GM20000 (cell line): ENCODE measurements at places on chromosomes 12 and 14.

DNA sequence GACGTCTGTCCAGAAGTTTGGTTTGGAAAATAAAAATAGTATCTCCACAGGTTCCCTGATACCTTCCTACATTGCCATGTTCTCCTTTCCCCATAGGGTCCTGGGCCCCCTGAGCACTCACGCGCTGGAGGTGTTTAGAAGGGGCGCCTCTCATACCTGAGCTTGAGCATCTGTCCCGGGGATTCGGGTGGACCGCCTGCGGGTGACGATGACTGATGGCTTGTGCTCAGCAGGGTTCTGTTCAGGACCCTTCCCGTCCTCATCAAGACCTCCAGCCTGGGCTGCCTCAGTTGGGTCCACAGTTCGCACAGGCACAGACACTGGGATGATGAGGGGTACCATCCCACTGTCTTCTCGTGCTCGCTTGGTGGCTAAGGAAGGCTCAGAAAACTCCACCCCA, 22.7 kb upstream of the PNMA1 start:
- no peak for DNase-seq

DNA sequence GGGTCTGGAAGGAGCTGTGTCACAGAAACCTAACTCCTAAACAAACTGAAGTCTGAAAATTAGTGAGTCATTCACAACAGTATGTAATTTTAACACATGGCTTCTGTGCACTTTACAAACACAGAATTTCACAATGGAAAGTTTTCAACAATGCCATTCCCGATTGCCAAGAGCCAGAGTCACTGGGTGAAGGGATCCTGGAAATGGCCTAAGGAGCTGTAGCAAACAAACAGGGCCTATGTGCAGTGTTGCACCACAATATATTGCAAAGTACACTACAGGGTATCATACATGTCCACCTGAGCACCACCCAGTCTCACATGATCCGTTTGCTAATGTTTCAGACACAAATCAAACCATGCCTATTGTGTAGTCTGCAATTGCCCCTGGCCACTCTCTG, 184.7 kb upstream of the OTX2 start:
- DNase-seq: no peak

DNA sequence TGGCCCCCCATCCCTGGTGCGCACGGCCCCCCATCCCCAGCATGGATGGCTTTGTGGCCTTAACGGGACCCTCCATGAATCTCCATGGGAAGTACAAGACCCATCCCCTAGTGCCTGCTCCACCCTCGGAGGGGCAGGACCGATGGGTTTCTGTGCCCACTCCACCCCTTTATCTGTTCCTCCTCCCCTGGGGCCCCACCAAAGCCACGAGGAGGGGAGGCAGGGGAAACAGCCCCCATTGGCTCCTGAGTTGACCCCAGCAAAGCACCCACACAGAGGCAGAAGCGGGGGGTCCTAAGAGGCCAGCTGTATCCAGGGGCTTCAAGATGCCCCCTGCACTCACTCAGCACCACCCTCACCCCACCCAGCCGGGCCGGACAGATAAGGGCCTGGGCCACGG, 36.1 kb upstream of the TMEM179 start:
- DNase-seq: no peak

GRCh38 chr12:12003609-12004008, 67.1 kb upstream of the BCL2L14 start:
- no peak for DNase-seq

- no peak for DNase-seq
Measured at GRCh38 chr12:108816652-108817335, 40.6 kb downstream of the SSH1 start.

GRCh38 chr12:41014643-41015020, 173.5 kb upstream of the PDZRN4 start:
- no peak for DNase-seq

GRCh38 chr12:80778005-80778541, 61.4 kb downstream of the MYF5 start:
- peak; percentile 71 for DNase-seq

DNA sequence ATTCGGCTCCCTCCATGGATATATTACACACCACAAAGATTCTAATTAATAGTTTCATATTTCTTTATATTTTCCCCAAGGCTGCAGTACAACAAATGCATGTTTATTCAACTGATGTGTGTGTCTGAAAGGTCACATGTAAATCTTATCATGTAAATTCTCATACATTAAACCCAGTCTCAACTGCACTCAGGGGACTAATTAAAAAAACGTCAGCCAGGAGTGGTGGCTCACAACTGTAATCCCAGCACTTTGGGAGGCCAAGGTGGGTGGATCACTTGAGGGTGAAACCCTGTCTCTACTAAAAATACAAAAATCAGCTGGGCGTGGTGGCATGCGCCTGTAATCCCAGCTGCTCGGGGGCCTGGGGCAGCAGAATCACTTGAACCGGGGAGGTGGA, 67.8 kb downstream of the MAP3K9 start:
- no peak for DNase-seq

GRCh38 chr12:49008943-49009342, 9.6 kb downstream of the PRKAG1 start:
- no peak for DNase-seq

DNA sequence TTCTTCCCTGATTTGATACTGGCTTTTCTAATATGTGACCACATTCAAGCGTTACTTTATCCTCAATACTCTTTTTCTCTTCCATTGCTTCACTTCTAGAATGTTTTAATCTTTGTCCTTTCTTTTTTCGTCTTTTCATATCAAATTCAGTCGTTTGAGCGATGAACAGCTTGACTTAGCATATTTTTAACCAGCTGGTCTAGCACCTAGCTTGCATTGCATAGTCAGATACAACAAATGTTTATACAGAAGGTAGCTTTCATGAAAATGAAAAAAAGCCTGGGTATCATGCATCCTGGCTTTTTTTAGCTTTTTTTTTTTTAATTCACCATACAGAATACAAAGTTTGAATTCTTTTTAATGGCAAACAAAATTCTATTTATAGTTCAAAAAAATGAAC, 1.2 kb downstream of the SOX5 start:
- DNase-seq: no peak

- no peak for DNase-seq
Measured at GRCh38 chr12:122057769-122058168, 20.8 kb upstream of the MLXIP start.

GRCh38 chr12:112852127-112852526, 54.6 kb upstream of the OAS1 start:
- DNase-seq: no peak

GRCh38 chr14:92144708-92145107, 22.9 kb downstream of the CPSF2 start:
- no peak for DNase-seq

GRCh38 chr14:44168566-44168965, 338.5 kb downstream of the FSCB start:
- DNase-seq: no peak

DNA sequence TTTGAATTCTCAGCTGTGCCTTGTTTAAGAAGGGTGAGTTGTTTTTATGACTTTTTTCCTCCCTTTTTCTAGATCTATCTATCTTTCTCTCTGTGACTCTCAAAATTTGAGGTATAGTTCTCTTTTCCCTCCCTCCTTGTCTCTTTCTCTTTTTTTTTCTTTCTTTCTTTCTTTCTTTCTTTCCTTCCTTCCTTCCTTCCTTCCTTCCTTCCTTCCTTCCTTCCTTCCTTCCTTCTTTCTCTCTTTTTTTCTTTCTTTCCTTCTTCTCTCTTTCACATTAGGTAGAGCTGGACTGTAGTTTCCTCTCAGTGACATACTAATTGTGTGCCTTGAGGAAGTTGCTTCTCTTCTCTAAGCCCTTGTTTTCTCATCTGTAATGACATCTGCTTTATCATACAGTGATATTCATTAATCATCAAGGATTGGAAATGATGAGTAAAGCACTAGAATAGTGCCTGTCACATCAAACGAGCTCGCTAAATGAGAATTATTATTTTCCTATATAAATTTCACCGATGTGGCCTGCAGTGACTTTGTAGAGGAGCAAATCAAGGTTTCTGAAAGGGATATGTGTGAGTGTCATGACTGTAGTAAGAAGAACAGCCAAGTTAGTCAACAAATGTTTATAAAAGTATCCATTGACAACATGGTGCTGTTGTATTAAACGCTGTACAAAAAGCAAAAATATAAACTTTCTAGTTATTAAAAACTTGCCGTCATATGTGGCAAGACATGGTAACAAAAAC, 78.9 kb upstream of the SLC38A2 start:
- DNase-seq: no peak

DNA sequence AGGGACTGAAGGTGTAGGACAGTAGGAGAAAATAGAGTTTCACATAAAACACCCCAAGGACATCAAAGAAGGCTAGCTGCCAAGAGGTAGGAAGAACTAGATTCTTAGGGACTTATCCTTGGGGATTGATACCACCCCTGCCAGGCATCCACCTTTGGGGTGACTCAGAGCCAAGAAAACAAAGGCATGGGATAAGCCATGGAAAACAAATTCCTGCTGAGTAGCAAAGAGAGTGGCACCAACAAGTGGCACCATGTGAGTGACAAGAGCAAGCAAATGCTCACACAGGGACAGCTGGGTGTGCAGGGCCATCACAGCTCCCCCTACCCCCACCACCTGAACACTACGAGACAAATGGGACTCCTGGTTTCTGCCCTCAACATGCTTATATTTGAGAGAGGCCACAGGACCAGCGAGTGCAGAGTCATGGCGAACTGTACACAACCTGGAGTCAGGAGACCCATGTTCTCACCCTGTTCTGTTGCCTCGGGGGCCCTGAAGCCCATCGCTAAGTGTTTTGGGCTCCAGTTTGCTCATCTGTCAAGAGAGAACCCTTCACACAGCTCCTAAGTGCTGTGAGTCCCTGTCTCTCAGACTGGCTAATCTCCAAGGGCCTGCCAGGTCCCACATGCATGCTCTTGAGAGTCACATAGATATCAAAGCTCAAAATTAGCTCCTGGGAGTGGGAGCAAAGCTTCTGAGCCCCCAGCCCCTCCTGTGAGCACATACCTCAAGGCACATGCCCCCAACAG, 91.9 kb downstream of the DPF3 start:
- DNase-seq: no peak

DNA sequence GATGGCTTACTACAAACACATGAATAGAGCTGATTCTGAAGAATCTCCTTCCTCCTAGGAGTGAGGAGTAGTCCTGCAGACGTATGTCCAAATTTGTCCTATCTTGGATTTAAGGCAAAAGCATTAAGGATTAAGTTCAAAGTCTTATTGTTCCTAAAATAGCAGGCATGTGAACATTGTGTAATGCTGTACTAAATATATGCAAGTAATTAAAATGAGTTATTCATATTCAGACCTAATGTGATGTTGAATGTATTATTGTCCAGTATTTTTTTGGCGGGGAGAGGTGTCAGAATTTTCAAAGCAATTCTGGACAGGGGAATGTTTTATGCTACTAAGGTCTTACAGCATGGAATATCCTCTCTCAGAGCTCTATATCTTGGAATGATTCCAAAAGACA, 60.7 kb upstream of the STK38L start:
- DNase-seq: no peak

DNA sequence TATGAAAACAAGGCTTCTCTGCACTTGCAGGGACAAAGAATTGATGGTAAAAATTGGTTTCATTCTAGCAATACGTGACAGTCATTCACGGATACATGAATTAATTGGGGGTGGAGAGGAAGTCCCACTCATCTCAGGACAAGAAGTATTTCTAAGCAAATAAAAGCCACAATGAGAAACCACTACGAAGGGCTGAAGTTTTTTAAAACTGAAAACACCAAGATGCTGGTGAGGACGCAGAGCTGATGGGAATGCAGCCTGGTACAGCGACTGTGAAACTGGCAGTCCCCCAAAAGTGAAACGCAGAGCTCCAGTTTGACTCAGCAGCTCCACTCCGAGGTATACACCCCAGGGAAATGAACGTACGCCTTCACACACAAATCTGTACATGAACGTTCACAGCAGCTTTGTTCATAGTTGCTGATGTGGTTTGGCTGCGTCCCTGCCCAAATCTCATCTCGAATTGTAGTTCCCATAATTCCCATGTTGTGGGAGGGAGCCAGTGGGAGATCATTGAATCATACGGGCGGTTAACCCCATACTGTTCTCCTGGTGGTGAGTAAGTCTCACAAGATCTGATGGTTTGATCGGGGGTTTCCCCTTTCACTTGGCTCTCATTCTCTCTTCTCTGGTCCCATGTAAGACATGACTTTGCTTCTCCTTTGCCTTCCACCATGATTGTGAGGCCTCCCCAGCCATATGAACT, 89.0 kb downstream of the SCARB1 start:
- peak; percentile 83 for DNase-seq

DNA sequence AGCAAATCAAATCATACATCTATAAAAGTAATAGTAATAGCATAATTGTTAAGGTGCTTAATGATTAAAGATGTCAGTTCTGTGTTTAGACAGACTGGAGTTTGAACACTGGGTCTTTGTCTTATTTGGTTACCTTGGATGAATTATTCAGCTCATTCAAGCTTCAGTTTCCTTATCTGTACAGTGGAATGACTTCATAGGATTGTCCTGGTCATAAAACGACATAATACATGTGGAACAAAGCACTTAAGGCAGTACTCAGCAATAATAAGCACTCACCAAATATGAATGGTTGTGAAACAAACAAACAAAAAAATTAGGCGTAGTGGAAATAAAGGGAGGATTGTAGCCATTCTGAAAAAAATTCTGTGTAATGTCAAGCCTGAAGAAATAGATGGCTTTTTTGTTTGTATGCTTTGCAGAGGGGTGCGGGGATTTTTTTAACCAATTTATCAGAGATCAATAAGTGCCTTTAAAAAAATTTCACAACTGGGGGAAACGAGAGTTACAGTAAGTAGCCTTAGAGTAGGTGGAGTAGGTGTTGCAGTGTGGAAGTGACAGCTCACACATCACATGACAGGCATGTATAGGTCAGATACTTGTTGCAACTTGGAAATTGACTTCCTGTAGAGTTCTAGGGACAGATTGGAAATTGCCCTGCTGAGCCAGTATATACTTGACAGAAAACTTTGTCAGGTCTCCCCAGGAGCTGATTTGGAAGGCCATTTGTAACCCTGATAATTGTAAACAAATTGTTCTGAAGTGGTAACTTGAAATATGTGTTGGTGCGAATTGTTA, 157.7 kb downstream of the SLC15A5 start:
- no peak for DNase-seq

GRCh38 chr12:7959701-7960121, 23.7 kb upstream of the SLC2A3 start:
- peak; percentile 38 for DNase-seq

- peak; percentile 75 for DNase-seq
Measured at GRCh38 chr12:124388679-124389137, 93.8 kb downstream of the RFLNA start.

GRCh38 chr12:112855375-112855774, 51.4 kb upstream of the OAS1 start:
- peak; percentile 21 for DNase-seq
